H7 (cell line): ENCODE measurements at places on chromosomes 1 and 21. TPM values are rescaled to one million over a fixed set of nuclear protein-coding genes. Genes with fewer than 3 reads are reported as not detected.

- DNase-seq = no peak
These were observed 28.3 kb upstream of the ZNF326 start for GRCh38 chr1:89966656-89967055.

GRCh38 chr1:155050560-155051341, at the start of gene ADAM15:
Gene ADAM15, plus strand, starts transcription at chr1:155051316. Its CDS starts 71 bp downstream, at chr1:155051387.
- peak; percentile 100 for DNase-seq

DNA sequence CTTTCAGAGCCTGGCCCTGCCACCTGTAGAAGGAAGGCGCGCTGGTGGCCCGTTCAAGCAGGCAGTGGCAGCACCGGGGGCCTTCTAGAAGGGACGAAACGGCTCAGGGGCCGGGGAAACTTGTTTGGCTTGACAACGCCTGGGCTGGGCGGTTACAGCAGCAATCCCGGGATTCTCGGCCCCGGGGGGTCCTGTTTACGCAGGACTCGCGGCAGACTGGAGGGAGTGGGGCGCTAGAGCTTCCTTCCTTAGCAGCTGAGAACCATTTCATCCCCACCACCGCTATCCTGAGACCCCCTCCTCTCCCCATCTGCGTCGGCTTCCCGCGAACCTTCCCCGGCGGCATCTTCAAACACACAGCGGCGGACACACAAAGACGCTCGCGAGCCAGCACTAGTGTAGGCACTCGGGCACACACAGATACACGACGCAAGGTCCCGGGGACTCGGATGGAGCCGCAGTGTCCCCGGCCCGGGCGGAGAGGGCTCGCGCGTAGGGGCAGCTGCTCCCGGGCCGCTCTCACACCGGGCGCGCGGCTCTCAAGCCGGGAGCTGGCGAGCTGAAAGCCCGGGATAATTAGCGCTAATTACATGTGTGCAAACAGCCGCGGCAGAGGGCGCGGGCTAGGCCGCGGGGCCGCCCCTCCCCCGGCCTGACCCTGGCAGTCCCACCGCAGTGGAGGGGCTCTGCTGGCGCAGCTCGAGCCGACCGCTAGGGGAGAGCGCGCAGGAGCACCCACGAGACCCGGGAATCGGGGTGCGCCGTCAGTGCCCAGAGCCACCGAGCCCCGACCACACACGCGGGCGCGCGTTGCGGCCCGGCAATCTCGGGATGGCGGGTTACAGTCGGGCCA, 271.4 kb downstream of the FOXD2 start:
- DNase-seq = peak; percentile 94

- no peak for DNase-seq
These were observed 47.4 kb downstream of the SH3BGR start for GRCh38 chr21:39499156-39499555.

DNA sequence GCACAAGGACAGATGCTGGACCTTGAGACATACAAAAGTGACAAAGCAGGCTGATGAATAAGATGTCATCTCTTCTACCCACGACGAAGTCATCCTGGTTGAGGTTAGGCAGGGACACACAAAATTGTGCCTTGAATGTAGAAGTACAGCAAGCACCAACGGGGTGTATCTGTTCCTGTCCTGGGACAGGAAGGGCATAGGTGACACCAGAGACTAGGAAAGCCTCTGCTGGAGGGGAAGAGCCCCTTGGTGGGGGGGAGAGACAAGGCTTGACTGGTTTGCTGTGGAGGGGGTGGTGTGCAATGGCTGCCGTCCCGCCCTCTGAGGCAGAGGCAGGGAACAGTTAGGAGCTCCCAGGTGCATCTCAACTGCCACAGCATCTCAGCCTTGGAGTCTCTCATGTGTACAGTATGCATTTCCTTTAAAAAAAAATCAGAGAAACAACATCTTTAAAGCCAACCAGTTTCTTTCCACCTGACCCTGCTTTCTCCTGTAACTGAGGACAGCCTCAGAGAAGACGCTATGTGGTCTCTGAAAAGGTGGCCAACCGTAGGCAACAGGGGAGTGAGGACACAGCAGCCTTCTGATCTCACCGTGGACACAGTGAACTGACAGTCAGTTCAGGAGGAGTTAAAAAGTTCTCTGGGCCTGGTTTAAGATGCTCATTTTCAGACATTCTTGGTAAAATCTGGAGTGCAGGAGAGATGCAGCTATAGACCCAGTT, 17.7 kb upstream of the GFI1 start:
- no peak for DNase-seq

DNA sequence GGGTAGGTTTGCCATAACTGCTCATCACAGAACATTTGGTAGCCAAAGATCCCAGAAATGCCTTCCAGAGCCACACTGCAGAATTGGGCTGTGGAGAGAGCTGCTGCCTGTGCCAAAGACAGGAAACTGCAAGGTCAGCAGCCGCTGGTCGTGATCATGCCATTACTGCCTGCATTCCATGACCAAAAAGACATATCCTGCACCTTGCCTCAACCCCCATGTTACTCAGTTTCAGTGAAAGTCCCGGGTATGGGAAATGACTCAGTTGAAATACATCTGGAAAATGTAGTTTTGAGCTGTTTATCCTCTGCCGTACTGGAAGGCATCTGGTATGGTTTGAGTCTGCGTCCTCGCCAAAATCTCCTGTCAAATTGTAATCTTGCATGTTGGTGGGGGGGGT, 161.7 kb downstream of the FCRL5 start:
- DNase-seq = no peak

DNA sequence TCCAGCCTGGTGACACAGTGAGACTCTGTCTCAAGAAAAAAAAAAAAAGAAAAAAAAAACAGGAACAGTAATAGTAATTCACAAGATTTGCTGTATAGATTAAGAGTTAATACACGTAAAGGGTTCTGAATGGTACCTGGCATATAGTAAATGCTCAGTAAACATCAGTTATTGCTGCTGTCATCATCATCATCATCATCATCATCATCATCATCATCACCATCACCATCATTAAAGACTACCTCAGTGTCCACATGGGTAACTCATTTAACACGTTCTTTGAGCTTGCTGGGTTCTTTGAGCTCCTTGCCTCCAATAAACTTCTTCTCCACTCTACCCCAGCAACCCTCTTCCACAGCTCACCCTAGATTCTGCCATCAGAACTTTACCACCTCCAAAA, 55.0 kb downstream of the KIAA0319L start:
- DNase-seq = no peak

DNA sequence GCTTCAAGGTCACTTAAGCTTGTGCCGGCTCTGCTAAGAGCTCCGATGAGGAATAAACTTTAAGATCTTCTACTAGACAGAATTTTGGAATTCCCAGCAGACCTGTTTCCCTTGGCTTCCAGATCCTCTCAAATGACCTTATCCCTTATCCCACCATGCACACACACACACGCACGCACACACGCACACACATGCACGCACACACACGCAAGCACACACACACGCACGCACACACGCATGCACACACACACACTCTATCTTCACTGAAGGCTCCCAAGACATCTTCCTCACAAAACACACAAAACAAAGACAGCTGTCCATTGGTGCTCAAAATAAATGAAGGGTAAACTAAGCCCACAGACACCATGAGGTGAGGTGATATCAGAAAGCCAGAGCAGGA, 659.9 kb downstream of the KIF26B start:
- DNase-seq = no peak

DNA sequence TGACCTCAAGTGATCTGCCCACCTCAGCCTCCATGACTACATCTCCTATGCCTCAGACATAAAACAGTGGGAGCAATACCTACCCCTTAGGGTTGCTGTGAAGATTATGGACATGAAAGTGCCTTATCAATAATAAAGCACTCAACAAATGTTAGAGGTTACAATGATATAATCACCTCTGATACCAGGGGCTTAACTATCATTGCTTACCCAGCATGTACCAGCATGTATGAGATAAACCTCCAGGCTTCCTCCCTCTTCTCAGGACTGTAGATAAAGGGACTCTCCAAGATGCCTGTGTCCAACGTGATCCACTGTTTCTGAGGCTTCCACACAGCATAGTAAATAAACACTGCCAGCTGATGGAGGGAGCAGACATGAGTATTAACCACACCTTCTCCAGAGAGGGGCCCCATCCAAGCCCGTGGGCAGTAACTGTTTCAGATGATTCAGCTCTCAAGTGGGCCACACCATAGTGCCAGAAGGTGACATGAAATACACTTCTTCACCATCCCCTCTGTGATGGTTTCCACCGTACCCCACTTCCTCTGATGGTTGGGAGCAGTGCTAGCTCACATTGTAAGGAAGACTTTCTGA, 26.2 kb downstream of the RHBDL2 start:
- DNase-seq = no peak

GRCh38 chr1:206786212-206786886, 14.1 kb upstream of the IL10 start:
- no peak for DNase-seq

- no peak for DNase-seq
These were observed 476 bp downstream of the AXDND1 start for GRCh38 chr1:179366093-179366800.

Gene KRTAP13-2
- not detected in 2 replicates for total RNA-seq

Gene IGSF9
- total RNA-seq = 4.4 and 6.1 TPM in 2 replicates

Gene SYT2
- total RNA-seq = 2.8 and 3.6 TPM in 2 replicates

Gene UBXN10
- 0.73 and 1.4 TPM in 2 replicates for total RNA-seq

Gene CYP4X1
- 2.0 and 2.9 TPM in 2 replicates for total RNA-seq

Gene TNFRSF8
- total RNA-seq = 14.6 and 16.0 TPM in 2 replicates

Gene MYBPH
- total RNA-seq = not detected in 2 replicates
